ENCODE measurements at places on chromosomes 3 and 15.

DNA sequence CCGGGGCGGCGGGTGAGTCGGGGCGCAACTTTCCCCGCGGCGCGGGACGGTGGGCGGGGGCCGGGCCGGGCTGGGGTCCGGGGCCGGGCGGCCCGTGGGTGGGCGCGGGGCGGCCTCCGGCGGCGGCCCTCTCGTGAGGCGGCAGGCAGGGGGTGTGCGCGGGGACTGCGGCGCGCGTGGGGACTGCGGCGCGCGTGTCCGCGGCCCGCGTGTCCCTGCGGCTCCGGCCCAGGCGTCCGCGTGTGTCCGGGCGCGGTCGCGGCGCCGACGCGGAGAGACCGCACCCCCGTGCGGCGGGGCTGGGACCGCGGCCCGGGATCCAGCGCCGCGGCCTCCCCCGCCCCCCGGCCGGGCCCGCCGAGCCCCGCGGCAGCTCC, 349 bp downstream of the PLXNA1 start:
- no peak for DNase-seq

DNA sequence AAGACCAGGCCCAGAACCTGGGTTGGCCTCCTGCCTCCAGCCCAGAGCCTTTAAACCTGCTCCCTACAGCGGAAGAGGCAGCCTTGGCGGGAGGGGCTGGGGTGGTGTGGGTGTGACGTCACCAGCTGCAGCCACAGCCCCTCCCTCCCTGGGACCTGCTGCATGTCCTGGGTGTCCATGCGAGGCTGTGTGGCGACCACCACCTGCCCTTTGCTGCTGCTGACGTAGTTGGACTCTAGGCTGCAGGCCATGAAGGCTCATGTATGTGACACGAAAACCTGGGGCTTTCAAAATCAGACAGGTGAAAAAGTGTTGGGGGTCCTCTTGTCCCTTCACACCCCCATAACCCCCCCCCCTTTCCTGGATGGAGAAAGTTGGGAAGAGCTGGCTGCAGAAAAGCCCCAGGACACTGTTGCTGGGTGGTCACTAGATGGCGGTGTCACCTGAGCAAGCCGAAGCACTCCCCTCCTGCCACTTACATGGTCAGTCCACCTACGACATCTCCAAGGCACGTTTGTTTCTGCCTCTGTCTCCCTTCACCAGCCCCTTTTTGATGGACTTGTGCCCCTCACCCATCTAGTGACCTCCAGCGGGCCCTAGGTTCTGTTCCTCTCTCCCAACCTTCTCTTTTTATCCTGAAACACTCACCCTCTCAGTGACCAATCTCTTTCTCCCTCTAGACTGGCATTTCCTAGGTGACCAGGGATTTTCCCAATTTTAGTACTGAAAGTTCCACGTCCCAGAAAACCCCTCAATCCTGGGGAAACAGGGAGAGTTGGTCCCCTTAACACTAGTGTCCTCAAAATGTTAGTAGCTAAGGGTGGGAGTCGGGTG, 35.2 kb downstream of the SLC6A20 start:
- DNase-seq: no peak

DNA sequence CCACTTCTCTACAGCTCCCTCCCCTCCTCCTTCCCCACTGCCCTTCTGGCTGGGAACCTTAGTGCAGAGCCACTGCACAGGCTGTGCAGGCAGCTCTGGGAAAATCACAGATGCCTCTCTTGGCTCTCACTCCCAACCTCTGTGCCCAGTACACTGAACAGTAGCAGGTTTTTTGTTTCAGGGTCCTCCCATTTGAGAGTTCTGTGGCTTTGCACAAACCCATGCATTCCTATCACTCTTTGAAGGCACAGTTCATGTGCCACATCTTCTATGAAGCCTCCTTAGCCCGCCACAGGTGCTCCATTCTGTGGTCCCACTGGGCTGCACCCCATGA, 103.9 kb downstream of the SNRK start:
- no peak for DNase-seq

GRCh38 chr3:138082085-138082991, 33.1 kb downstream of the DZIP1L start:
- no peak for DNase-seq

DNA sequence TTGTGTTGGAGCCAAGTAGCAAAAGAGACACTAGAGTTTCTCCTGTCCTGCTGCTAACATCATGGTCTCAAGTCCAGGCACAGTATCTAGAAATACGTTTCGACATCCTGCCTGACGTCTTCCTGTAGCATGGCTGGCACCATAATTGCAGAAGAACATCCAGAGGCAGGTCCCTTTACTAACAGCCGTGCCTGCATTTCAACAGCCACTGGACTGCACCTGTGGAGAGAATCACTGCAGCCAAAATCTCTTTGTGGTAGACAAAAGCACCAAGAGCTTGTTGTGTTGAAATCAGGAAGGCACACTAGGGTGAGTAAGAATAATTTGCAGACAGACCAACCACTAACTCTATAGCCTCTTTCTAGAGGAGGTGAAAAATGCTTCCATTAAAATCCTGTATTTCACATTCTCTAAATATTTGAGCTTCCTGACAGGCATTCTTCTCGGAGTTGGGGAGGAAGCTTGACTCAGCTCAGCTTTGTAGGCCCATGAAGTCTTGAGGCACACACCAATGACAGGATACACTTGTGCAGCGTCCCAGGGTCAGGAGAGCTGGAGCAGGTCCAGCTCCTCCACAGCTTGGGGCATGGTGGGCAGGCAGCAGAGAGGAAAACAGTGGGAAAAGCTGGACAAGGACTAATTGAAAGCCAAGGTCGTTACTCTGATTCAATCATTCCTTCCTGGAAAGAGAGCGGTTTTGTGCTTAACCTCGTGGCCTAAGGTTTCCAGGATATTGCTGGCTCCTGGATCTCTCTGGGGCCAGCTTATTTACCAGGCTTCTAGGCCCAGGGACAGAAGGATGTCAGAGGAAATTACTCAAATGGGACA, 244.9 kb downstream of the FAM43A start:
- DNase-seq: no peak

DNA sequence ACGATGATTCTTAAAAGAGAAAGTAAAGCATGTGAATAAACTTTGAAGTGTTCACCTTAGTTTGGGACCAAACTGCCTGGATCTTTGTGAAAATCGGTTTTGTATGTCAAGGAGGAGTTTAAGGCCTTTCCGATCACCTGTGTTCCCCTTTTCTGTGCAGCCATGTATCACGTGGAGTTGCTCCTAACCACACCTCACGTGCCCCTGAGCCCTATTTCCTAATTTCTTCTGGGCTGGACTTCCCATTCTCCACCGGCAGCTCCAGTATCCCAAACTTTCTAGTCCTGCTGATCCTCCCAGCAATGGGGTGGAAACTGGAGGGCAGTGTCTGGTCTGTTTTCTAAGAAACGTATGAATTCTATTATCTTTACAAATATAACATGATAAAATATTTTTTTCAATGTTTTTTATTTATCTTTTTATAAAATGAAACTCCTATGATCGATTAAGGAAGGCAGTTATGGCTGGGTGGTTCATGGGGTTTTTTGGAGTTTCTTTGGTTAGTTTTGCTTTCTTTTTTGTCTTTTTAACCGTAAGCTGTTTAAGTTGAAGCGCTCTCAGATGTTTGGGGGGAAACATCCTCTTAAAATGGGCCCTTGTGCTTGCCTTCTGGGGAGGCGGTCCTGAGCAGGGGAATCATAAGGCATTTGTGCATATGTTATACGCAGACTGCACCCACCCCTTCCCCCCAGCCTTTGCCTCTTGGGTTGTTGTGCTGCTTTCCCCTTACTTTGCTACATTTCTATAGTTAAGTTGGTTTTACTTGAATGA, 43.6 kb upstream of the WWTR1 start:
- no peak for DNase-seq

- DNase-seq: no peak
Observed at GRCh38 chr15:62894322-62895085, 148.0 kb upstream of the TPM1 start.

DNA sequence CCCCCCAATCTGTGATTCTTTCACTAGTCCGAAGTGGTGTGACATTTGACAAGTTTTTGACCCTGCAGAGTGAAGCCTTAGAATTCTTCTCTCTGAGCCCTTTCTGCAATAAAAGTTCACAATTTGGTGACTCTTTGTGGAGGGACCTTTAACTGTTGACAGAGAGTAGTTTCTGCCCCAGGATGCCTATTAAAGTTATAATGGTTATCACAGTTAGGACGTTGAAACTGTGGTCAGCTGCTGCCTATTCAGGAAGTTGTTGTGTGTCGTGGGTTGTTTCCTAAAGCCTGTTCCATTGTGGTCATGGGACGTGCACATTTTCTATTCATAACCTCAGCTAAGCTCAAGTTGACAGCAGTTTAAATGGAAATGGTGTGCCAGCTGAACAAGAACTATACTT, 274.5 kb downstream of the NEK10 start:
- DNase-seq: no peak

DNA sequence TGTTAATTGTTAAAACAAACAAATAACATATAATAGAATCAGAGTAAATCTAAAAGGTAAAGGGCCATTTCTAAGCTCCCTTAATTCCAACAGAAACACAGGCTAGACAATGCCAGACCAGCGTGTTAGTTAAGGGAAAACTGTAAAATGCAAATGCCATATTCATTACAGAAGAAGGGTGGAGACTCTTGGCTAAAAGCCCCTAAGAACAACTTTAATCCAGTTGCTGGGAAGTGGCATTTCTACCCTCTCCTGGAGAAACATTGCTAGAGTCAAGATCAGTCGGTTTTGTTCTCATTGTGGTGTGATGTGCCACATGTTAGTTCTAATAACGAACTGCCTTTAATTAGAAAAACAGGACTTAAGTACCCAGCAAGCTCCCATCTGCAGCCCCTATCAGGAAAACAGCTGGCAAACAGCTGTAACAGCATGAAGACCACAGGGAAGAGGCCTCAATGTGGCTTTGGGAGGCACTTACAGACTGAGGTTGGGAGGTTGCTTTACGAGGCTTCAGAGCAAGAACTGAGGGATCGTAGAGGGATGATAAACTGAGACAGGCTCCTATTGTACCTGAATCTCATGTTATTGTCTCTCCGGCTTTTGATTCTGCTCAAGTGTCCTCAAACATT, 1134.8 kb downstream of the ROBO1 start:
- DNase-seq: no peak

DNA sequence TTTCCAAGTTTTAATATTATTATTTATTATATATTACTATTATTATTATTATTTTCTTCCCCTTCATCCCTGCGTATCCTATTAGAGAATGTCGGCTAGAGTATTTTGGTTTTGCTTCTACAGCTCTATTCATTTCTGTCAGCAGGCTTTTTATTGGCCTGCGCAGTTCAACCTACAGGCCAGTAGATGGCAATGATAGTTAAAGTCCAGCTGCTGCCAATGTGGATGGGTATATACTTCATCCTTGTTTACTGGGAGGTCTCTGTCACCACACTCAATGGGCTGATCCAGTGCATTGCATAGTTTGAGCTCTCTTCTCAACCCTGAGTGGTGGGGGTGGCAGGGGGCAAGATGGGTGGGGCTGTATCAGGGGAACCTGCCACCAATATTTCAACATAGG, 799.8 kb downstream of the NSUN3 start:
- DNase-seq: no peak

GRCh38 chr3:55164191-55164590, 236.3 kb upstream of the LRTM1 start:
- no peak for DNase-seq

DNA sequence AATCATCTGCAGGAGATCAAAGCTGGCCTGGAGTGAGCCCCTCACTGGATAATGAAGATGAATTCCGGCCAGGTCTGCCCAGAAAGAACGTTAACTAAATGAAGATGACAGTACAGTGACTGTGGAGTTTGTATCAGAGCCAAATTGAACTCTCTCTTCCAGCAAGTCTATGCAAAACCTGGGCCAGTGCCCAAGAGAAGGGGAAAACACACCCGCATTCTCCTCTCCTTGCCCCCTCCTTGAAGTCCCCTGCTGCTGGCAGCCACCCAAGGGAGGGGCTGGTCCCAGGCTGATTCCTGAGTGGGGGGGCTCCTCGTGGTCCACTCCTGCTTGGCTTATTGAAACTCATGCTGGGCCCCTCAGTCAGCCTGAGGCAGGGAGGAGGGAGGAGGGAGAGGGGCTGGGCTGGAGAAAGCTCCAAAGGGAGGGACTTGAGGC, 155.7 kb downstream of the RAB11A start:
- no peak for DNase-seq

GRCh38 chr3:14391033-14391432, 11.4 kb upstream of the SLC6A6 start:
- DNase-seq: peak; percentile 28

DNA sequence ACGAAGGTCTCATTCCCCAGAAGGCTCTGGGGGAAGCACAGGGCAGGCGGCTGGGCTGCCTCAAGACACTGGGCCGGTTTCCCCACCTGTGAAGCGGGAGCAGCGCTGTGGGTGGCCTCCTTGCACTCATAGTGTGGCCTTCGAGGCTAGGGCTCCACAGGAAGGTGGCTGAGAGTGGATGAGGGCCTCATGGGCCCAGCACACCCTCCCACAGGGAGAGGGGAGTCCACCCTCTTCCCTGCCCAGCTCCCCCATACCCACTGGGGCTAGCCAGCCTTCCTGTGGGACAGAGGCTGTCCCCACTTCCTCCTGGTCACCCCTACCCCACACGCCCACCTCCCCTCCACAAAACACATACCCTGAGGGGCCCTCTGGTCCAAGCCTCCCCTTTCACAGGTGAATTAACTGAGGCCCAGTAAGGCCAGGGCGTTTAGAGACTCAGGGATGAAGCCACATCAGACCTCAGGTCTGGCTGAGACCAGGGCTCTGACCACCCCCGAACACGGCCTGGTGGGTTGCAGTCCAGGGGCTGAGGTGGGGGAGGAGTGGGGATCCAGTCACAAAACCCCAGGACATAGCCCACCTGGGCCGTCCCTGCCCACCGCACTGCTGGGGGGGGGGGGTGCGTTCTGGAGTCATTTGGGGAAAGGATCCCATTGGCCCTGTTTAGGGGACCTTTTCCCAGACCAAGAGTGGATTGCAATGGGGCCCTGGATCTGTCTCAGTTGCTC, 1.1 kb downstream of the ANPEP start:
- no peak for DNase-seq

DNA sequence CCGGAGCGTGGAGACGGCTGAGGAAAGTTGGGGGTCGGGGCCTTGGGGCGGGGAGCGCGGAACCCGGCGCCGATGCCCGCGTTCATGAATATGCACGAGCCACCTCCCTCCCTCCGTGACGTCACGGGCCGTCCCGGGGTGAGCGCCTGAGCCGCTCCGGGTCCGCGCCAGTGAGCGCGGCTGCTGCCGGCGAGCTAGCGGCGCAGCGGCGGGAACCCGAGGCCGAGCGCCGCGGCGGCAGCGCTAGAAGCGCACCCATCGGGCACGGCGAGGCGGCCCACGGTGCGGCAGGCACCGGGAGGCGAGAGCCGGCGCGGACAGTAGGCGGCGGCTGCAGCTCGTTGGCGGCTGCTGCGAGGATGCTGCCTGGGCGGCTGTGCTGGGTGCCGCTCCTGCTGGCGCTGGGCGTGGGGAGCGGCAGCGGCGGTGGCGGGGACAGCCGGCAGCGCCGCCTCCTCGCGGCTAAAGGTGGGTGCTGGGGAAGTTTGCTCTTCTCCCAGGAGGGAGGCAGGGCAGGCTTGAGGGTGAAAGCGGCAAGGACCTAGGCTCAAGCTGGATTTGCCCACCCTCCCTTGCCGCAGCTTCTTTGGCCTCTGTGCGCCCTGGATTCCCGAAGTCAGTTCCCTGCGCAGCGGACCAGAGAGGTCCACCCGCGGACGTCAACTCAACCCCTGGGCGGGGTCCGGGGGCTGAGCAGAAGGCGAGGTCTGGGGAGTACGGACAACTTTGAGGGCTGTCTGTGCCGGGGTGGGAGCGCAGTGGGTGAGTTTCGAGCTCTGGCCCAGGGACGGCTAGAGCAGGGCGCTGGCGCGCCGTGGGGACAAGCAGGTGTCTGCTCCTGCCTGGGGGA, at the start of gene CLSTN2:
CLSTN2 (plus strand) TSS at position 170 of the 850 bp plus-strand sequence.
- peak; percentile 61 for DNase-seq
